BE2C (cell line): ENCODE measurements at places on chromosomes 16 and 17.
A peak's percentile ranks its signal among the peaks of the same experiment; 100 is the strongest.

- peak; percentile 28 for DNase-seq
Observed at GRCh38 chr17:17783825-17784656, 52.7 kb downstream of the SREBF1 start.

DNA sequence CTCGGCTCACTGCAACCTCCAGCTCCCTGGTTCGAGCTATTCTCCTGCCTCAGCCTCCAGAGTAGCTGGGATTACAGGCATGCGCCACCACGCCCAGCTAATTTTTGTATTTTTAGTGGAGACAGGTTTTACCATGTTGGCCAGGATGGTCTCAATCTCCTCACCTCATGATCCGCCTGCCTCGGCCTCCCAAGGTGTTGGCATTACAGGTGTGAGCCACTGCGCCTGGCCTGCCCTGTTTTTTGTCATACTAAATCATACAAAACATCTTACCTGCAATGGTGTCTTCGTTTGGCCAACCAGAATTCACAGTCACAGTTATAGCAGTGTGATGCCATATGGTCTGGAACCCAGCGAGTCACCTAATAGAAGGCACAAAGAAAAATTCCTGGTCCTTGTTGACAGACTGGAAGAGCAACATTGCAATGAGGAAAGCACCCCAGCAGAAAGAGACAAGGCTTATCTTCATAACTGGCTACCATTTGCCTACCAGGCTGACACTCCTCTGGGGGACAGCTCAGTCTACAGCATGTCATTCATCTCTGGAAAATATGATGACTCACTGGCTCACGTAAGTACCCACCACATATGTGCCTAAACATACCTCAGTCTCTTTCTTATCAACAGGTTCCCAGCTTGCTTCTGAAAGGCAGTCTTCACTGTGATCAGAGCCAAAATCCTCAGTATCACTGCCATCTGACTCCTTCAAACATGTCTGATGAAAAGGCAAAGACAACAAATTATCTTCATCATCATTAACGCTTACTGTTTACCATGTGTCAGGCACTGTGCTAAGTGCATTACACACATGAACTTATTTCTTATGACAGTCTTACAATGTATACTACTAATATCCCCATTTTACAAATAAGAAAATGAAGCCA, 4.3 kb upstream of the HSF5 start:
- no peak for DNase-seq

DNA sequence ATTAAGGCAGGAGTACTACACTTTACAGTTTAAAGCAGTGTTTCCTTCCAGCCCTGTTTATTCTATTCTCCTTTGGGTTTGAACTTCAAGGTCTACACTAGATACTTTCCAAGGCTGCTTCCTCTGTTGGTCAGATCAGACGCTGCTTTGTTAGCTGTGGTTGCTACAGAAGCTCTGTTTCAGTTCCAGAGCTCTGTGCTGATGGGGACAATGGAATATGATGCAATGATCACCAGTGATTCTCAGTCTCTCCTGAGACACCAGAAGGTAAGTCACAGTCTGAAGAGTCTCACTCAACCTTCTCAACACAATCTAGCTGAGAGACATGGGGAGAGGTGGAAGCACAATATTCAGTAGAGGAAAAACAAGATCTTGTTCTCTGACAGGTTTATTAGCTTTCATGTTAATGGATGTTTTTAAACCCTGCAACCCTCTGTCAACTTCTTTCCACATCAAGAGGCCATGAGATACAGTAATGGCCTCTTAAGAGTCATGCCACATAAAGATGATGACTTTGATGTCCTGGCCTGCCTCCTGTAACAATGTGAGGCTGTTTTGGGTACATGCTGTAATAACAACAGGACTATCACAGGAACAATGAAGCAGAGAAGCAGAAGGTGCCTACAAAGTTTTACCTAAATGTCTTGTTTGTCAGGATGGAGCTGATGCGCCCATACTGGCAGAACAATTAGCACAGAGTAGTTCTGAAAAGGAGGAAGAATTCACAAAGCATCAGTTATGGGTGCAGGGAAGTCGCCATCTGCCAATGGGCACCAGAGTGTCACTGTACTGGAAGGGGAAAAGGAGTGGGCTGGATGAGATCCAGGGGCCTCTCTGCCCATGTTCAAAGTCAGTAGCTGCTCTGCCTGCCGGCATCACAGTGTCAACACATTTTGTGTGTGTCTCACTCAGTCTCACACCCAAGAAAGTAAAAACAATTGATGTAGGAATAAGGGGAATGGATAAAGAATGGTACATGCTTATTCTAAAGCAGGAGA, 33.4 kb downstream of the PSME3IP1 start:
- no peak for DNase-seq

DNA sequence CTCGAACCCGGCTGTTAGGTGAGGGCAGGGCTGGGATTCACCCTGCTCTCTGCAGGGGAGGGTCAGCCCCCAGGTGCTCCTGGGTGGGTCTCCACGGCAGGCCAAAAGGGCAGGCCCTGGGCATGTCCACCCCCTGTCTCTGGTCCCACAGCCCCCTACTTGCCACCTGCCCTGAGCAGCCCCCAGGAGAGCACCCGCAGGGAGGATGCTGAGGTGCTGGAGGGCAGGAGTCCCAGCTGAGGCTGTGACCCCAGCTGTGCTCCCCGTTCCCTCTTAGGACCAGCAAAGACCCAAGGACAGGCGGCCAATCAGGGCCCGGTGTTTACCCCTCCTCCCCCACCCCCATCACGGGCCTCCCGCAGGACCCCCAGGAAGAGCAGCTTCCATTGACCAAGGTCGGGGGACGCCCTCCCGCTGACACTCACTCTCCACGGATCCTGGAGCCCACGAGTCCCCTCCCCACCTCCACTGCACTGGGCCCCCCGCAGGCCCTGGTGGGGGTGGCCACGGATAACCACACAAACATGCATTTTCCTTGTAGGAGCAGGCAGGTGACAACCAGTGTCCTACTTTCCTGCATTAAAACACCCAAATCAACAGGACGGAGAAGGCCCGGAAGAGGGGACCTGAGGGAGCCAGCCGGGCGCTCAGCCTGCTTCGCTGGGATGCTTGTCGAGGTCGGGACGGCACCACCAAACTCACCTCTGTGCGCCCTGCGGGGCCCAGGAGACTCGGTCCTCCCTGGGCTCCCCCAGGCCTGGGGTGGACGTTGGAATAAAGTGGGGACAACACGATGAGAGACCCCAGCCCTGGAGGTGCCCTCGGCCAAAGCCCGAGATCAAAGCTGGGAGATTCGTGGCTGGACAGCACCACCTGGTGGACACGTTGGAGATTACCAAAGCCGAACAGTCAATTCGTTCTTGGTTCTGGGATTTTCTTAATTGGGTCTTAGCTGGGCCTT, 22.5 kb upstream of the ENPP7 start:
- DNase-seq: peak; percentile 65

GRCh38 chr16:70481929-70482536, 27.6 kb downstream of the FCSK start:
- no peak for DNase-seq

- no peak for DNase-seq
Observed at GRCh38 chr16:81588326-81589081, 143.9 kb downstream of the CMIP start.

DNA sequence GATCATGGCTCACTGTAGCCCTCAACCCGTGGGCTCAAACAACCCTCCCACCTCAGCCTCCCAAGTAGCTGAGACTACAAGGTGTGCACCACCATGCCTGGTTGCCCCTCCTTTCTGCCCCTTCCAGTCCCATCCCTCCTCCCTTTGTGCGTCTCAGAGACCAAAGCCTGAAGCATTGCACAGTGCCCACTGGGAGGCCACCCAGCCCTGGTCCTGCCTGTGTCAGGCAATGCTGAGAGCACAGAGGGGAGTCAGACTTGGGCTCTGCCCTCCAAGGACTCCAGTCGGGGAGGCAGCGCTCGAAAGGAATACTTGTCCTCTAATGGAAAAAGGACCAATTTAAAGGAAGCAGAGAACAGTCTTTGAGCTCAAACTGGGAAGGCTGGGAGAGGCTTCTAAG, 20.4 kb downstream of the RAI1 start:
- no peak for DNase-seq

DNA sequence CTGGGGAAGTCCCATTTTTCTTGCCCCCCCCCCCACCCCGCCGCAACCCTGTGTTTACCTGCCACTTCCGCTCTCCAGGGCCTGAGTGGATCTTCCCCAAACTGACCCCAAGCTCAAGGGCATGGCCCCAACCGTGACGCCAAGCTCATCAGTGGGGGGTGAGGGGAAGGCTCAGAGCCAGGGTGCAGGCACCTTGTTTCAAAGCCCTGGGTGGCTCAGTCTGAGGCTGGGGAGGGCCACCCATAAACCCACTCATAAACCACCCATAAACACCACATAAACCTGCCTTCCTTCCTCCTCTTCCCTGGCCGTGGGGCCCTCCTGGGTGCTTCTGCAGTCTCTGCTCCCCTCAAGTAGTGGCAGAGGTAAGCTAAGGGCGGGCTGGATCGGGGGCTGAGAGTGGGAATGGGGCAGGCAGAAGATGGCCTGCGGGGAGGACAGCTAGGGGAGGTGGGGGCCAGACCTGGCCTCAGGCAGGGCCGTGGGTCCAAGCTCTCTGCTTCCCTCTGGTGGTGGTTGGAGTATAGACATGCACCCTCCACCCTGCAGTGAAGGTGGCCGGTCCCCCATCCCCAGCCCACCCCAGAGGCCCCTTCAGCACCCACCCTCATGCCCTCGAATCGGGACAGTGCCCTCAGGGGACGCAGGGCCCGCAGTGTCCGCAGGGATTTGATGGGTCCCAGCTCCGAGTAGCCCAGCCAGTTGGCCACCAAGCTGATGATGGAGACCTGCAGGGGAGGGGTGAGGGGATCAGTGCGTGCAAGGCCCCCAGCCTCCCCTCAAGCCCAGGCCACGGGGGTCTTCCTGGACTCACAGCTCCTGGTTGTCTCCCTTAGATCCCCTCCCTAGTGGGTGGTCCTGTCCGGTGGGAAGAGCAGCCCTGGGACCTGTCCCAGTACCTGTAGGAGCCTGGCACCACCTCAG, 14.6 kb upstream of the CD79B start:
- peak; percentile 74 for DNase-seq

DNA sequence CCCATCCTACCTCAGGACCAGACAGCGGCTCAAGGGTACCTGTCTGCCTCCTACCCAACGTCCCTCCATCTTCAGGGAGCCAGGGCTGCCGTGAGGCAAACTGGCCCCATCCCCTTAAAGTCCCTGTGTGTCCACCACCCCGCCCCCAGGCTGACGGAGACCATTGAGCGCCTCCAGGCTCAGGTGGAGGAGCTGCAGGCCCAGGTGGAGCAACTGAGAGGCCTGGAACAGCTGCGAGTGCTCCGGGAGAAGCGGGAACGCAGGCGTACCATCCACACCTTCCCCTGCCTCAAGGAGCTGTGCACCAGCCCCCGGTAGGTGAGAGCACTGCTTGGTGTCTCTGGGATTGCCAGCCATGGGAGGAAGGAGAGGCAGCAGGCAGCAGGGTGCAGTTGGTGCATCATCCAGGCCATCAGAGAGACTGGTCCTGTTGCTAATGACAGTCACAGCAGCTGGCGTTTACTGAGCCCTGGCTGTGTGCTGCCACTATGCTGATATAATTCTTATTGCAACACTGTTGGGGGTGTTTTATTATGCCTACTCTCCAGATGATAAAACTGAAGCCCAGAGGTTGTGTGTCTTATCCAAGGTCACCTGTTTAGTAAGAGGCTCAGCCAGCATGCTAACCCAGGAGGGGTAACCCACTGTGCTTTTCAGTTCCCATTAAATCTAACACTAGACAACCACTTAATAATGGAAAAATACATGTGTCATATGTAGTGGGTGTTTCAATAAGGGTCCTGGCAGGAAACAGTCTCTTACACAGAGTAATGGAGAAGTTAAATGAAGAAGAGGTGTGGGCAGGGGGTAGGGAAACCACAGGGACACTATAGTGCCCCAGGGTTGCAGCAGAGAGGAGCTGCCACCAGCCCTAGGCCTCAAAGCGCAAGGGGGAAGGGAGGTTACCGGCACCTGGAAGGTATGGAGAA, 10.3 kb upstream of the MRPL58 start:
- no peak for DNase-seq
